ENCODE measurements at places on chromosomes 2 and 18. TPM values are rescaled to one million over a fixed set of nuclear protein-coding genes. Genes with fewer than 3 reads are reported as not detected.

Gene SATB2
- 8.8 TPM for total RNA-seq

Gene CDH7
- not detected for total RNA-seq

Gene IL1F10
- not detected for total RNA-seq

Gene PTPRN
- total RNA-seq, result 19.3 TPM

Gene CFAP65
- 0.26 TPM for total RNA-seq

Gene VWC2L
- total RNA-seq, result not detected

Gene WIPF1
- total RNA-seq, result 8.1 TPM

Gene SCN7A
- total RNA-seq, result not detected

Gene GAREM2
- 3.8 TPM for total RNA-seq

Gene KYNU
- total RNA-seq, result 1.4 TPM

Gene NAPG
- 65.8 TPM for total RNA-seq

Gene SNTG2
- 0.86 TPM for total RNA-seq

Gene PTPRM
- total RNA-seq, result 26.4 TPM

Gene IL36RN
- not detected for total RNA-seq

Gene PLEK
- total RNA-seq, result not detected

Gene NFE2L2
- 51.1 TPM for total RNA-seq

Gene CD8B2
- not detected for total RNA-seq

Gene C2orf72
- total RNA-seq, result 2.6 TPM

Gene MYL1
- total RNA-seq, result not detected

Gene RMC1
- 43.6 TPM for total RNA-seq

Gene KCNG2
- total RNA-seq, result not detected

Gene TEX44
- total RNA-seq, result not detected

Gene CNTNAP5
- total RNA-seq, result not detected

Gene KHK
- total RNA-seq, result 8.7 TPM

Gene NCKAP5
- total RNA-seq, result 3.7 TPM

Gene GALNT13
- total RNA-seq, result 0.05 TPM

Gene GCKR
- total RNA-seq, result not detected

Gene TNFAIP6
- 0.21 TPM for total RNA-seq

Gene UGT1A10
- total RNA-seq, result not detected

Gene CFAP221
- total RNA-seq, result 0.57 TPM

Gene UGT1A3
- not detected for total RNA-seq

Gene ZNF396
- total RNA-seq, result 0.33 TPM

Gene AMMECR1L
- 15.8 TPM for total RNA-seq

Gene MYCN
- total RNA-seq, result not detected

Gene BOLA3
- total RNA-seq, result 238 TPM

Gene INPP5D
- 0.84 TPM for total RNA-seq

Gene SLC4A3
- total RNA-seq, result 11.4 TPM

Data from A172 (cell line).